ENCODE measurements at places on chromosomes 7 and 10.
A peak's percentile ranks its signal among the peaks of the same experiment; 100 is the strongest.

- no peak for DNase-seq
Measured at GRCh38 chr10:95273393-95274312, 17.1 kb downstream of the PDLIM1 start.

- DNase-seq: no peak
Measured at GRCh38 chr7:116592445-116592844, 67.6 kb downstream of the CAV1 start.

- DNase-seq: no peak
Measured at GRCh38 chr10:88707429-88708155, 1.5 kb downstream of the LIPK start.

- DNase-seq: no peak
Measured at GRCh38 chr10:82953909-82954308, 1078.9 kb downstream of the NRG3 start.

DNA sequence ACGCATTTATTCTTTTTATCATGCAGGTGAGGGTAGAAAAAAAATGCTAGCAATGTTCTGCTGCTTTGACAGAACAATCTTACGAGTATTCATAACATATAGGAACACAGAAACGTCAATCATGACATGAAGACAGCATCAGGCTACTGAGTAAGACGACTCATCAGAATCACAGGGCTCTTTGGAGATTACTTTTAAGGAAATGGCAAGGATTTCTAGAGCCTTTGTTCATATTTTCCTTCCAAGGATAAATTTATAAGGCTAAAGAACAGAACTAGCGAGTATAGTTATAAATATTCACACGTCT lies 39.8 kb upstream of the DNAJC1 start:
- no peak for DNase-seq

- no peak for DNase-seq
Measured at GRCh38 chr7:100584683-100585510, 1.0 kb downstream of the LRCH4 start.

- DNase-seq: no peak
Measured at GRCh38 chr10:93967756-93968155, 26.0 kb upstream of the PLCE1 start.

- DNase-seq: no peak
Measured at GRCh38 chr7:2115760-2116447, 116.8 kb downstream of the MAD1L1 start.

DNA sequence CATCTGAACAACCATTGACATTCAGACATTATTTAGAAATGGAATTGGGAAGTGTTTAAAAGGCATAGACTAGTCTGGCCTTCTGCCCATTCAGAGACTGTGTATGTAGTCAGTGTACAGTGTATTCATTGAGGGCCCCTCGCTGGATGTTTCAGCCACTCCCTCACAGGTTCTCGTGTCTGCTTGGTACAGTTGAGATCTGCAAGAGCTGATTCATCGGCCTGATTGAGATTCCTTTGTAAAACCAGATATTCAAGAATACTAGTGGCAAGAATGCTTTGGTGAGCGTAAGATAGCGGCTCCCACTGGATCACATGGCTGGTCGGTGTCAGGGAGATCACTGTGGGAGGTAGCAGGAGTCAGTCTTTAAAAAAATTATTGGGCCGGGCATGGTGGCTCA lies 119.5 kb downstream of the TCF7L2 start:
- DNase-seq: no peak

- no peak for DNase-seq
Measured at GRCh38 chr7:81236560-81236959, 317.7 kb upstream of the SEMA3C start.

DNA sequence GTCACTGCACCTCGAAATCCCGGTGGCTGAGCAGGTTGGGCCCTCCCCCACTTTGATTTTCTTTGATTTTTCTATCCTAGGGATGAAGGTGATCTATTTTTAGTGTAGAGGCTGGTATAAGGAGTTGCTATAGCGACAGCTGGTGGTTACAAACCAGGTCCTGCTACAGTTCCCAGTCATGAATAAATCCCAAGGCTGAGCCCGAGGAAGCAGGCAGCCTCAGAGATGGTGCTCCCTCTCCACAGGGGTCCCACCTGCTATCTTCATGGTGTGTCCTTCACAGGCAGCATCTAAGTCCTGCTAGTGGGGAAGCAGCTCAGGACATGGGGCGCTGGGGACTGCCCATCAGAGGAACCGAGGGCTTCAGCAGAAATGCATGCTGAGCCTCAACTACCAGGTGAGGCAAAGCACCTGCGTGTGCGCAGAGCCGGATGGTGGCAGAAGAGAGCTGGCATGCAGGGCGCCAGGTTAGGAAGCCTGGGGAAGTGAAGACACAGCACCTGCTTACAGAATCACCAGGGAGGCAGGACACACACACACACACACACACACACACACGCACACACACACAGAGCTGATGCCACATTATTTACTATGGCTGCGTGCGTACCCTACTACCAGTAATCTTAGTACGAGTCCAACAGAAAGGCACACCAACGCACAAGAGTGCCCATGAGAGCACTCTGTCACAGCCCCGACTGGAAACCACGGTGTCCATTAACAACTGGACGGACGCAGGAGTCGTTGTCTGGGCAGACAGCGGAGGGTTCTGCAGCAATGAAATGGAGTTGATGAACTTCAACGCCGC lies 150.9 kb downstream of the PRKAG2 start:
- DNase-seq: peak; percentile 36

GRCh38 chr10:69703256-69703655 lies 73.2 kb downstream of the FAM241B start:
- DNase-seq: no peak

- no peak for DNase-seq
Measured at GRCh38 chr10:44771233-44771995, 139.7 kb upstream of the TMEM72 start.

DNA sequence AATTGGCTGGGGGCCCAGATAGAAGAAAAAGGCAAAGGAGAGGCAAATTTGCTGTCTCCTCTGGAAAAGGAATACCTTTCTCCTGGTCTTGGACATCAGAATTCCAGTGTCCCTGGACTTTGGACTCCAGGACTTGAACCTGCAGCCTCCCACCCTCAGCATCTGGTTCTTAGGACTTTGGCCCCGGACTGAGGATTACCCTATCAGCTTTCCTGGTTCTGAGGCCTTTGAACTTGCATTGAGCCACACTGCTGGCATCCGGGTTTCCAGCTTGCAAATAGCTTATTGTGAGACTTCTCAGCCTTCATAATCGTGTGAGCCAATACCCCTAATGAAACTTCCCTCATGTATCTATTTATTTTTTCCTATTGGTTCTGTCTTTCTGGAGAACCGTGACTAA lies 68.3 kb downstream of the DNAH11 start:
- no peak for DNase-seq

DNA sequence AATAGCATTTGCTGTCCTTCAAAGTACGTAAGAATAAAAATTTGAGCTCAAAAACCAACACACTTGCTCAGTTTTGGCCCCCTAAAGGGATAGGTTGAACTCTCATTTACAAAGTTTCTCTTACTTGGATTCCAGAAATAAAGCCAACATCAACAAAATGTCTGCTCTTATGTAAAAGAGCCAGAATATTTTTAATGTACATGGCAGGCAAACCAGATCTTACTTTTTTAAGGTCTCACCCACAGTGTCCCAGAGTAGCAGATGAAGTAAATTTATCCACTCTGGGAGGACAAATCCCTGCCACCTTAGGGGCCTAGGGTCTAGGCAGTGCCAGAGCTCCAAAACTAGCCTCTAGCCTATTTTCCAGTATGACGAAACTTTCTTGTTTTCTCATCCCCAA lies 159.6 kb downstream of the SKAP2 start:
- DNase-seq: no peak

GRCh38 chr10:132990684-132991545 lies 48.5 kb upstream of the CFAP46 start:
- DNase-seq: no peak

DNA sequence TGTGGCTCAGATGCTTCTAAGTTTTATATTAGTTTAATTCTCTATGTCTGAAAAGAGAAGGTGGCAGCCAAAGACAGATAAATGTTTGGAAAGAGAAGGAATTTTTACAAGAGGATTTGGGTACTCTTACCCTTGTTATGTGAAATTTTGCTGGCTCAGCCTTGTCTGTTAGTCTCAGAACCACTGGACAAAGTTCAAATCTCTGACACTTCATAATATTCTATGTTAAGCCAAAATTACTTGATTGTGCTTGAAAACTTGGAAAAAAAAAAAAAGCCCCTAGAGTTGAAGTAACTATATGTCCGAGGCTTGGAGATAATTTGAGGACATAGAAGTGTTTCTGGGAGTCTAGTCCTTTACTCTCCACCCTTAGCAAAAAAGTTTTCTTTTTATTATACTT lies 1079.3 kb upstream of the LRRTM3 start:
- DNase-seq: no peak

DNA sequence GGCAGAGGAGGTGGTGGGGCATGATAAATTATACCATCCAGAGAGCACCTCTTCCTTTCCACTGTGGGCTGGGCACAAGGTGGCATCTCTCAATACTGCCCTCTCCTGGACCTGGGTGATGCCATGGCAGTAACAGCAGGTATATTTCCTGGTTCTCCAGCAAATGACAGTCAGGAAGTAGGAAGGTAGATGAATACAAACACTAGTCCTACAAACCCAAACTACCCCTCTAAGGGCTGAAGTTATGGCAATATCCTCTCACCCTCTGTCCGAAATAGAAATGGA lies 1004.9 kb downstream of the KCNMA1 start:
- no peak for DNase-seq

DNA sequence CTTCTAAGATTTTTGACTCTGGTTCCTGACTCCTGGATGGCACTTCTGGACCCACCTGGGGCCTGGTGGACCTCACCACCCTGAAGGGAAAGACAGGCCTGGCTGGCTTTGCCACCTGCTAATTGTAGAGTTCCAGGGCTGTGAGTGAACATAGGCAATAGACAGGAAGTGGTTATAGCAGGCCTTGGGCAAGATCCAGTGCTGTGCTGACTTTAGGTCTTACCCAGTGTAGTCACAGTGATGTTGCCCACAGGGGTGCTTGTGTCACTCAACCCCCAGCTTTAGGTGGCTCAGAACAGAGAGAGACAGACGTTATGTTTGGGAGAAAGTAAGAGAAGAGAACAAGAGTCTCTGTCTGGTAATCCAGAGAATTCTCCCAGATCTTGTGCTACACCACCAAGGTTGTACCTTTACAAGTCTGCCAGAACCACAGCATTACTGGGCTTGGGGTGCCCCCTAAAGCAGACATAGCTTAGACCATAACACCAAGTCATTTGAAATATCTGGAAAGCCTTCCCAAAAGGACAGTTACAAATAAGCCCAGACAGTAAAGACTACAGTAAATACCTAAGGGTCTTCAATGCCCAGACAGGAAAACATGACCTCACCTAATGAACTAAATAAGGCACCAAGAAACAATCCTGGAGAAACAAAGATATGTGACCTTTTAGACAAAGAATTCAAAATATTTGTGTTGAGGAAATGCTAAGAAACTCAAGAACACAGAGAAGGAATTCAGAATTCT lies 303.4 kb downstream of the PCLO start:
- DNase-seq: no peak

- DNase-seq: no peak
Measured at GRCh38 chr10:131724891-131725580, 175.8 kb upstream of the PPP2R2D start.

DNA sequence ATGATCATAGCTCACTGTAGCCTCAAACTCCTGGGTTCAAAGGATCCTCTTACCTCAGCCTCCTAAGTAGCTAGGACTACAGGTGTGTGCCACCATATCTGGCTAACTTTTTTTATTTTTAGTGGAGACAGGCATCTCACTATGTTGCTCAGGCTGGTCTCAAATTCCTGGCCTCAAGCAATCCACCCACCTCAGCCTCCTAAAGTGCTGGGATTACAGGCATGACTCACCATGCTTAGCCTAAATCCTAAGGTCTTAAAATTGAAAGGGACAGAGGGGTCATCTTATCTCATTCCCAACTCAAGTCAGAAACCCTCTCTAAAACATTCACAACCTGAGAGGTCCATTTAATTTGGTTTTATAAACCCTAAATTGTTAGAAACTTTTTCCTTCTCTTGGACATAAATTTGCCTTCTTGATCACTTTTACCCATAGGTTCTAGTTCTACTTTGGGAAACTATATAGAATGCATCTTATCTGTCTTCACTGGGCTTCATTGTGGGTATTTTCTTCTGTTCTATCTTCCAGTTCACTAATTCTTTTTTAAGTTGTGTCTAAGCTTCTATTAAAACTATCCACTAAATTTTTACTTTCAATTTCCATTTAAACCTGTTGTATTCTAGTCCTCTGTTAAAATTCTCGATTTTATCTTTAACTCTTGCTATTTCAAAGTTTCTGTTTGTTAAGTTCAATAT lies 183.4 kb upstream of the KAT6B start:
- no peak for DNase-seq

DNA sequence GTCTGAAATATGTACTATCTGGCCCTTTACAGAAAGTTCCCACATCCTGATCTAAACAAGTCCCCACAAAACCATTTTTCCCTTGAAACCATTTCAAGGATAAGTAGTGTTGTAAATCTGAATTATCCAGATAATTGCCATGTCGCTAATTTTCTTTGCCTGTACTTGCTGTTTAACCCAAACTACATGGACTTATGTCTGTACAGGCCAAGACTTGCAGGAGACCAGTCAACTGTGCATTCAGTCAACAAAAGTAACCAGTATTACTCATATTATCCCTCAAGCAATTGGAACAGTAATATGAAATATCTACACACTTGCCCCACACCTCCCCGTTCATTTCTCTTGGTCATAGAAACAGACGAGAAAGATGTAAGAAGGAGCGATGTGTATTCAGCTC lies 347.8 kb upstream of the NFE2L3 start:
- DNase-seq: no peak

- DNase-seq: no peak
Measured at GRCh38 chr10:115417585-115418265, 324.6 kb downstream of the ATRNL1 start.

- DNase-seq: peak; percentile 36
Measured at GRCh38 chr7:159227433-159227832, 82.8 kb upstream of the VIPR2 start.

DNA sequence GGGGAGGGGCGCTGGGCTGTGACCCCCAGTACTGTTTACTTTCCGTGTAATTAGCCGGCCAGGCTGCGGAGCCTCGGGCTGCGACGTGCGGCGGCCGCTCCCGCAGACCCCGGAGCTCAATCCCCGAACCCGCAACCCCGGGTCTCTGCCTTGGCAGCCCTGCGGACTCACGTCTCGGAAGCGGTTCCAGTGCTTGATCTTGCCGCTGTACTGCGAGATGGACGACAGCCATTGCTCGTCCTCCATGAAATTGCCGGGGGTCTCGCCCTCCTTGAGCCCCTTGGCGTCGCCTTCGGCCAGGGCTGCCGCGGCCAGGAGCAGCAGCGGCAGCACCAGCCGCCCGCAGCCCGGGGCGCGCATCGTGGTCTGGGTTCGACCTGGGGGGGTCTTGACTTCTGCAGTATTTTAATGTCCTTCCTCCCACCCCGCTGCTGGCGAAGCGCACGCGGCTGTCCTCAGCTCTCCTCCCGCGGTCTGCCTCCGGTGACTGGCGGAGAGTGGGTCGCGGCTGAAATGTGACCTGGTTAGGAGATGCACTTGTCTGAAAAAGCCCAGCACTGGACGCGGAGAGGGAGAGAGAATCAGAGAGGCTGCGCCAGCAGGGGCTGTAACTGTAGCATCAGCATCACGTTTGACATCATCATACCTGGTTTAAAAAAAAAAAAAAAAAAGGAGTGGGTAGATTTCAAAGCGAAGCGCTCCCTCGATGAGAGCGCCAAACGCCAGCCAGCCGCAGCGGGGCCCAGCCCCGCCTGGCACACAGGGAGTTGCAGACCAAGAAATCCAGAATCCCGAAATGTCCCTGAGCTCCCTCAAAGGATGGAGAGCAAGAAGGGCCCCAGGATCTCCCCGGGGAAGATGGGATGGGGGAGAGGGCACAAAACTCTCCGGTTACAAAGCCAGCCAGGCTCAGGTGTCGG lies at the start of gene SPOCK2:
Gene SPOCK2 (minus strand): TSS at position 583 of the 920 bp plus-strand sequence. CDS start 223 bp downstream, at position 360.
- DNase-seq: peak; percentile 55

GRCh38 chr10:55369670-55370420 lies 568.8 kb upstream of the PCDH15 start:
- DNase-seq: no peak
